NCI-H1930 (cell line): ENCODE measurements at places on chromosomes 2 and 18.

DNA sequence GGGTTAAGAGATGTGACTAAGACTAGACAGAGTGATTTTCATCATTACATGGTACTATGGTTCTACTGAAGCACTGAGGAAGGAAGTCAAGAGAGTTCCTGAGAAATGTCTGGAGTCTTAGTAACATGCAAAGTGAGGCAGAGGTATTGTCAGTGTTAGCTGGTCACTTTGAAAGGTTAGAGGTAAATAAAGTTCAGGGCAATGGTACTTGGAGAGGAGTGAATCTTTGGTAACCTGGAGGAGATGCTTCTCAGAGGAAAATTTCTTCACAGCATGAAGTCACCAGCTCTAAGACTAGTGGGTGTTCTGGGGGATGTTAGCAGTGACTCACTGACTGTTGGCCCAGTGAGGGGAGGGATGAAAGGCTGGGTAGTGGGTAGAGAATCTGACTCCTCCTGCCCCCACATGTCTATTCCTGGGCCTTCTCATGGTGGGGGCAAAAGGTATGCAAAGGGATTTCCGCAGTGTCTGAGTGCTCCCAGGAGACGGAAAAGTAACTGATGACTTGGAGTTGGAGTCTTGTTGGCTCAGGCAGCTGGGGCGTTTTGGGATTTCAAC, 23.3 kb upstream of the IL1RN start:
- DNase-seq = no peak

DNA sequence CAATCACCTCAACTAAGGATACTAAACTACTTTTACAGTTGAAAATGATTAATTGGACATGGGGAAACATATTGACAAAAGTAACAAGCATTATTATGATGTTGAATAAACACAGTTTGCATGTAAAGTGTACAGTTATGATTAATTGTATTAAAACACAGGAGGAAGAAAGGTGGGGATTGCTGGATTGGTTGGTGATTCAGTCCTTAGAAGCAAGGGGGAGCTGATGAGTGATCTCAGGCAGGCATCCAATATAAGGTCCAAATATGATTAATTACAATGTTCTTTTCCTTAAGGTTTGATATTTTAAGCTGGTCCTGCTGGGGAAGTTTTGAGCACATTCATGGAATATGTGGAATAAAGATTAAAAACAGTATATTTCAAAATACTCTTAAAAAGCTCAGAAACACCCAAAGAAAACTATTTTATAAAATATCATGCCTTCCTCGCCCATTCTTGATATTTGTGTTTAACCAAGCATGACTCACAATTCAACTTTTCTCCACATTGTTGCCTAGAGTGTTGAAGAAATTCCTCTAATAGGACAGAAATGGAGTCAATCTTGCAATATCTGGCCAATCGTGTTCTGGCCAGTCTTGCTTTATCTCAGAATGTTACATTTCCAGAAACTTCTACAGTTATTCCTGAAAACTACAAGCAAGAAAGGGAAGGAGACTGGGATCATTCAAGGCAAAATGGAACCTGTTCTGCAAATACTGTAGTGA, 268.2 kb downstream of the RPIA start:
- DNase-seq = no peak

DNA sequence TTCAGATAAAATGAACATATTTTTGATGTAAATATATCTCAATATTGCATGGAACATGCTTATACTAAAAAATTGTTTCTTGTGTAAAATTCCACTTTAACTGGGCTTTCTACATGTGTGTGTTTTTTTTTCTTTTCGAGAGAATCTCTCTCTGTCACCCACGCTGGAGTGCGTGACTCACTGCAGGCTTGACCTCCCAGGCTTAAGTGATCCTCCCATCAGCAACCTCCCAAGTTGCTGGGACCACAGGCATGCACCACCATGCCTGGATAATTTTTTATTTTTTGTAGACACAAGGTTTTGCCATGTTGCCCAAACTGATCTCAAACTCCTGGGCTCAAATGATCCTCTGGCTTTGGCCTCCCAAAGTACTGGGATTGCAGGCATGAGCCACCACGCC, 254.6 kb downstream of the LOXHD1 start:
- no peak for DNase-seq

- no peak for DNase-seq
Observed at GRCh38 chr18:13566941-13567746, 159.2 kb downstream of the FAM210A start.

GRCh38 chr18:32884543-32884942, 111.7 kb upstream of the KLHL14 start:
- no peak for DNase-seq

DNA sequence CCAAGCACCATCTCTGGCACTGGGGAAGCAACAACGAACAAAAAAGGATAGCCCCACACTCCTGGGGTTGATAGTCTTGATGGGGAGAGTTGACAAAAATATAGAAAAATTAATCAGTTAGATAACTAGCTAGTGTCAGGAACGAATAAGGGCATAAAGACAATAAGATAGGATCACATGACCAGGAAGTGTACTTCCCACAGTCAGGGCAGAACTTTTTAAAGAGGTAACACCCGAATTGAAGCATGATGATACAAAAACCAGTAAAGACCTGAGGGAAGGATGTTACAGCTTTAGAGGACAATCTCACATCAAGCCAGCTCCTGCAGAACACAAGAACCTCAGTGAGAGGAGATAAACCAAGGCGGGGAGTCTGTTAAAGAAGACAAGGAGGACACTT, 295.4 kb upstream of the CRIM1 start:
- DNase-seq = no peak

DNA sequence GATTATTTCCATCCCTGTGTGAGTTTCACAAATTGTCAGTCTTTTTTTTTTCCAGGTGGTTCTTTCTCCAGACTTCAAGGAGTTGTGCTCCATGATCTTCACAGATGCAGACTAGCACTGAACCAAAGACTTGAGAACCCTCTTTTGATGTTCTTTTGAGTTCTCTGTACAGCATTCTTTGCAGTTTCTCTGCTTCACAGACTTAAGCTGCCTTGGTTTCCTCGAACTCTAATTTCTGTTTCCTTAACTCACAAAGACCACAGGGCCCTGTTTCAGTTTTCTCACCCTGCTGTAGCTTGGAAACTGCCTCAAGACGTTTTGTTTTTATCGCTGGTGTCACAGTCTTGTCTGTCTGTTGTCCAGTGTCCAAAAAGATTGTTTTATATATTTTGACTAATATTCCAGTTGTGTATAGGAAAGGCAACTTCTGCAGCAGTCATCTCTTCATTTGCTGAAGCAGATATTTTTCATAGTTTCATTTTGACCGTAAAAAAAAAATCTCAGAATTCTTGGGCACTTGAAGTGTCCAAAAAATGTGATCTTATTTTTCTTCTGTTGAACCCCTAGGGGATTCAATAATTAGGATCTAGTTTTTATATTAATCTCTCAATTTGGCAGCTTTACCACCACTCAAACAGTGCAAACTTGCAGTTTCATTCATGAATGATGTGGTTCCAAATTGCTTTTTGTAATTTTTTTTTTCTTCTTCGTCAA, 97.0 kb upstream of the MC4R start:
- DNase-seq = no peak

- no peak for DNase-seq
Observed at GRCh38 chr2:85062565-85062964, 70.6 kb upstream of the TCF7L1 start.

DNA sequence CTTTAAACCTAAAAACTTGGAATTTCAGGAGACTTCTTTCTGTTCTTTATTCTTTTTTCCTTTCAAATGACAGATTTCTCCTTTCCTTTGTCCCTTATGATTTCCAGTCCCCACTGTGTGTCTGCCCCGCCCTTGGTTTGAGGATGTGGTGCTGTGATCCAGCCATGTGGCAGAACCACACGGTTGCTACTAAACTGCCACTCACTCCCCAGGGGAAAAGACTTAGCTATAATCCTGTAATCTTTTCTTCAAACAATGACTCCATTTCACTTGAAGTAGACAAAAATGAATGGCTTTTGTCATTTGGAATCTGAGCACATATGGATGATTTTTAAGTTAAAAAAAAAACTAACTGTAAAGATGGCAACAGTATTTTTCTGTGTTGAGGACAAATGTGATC, 76.2 kb upstream of the STAM2 start:
- no peak for DNase-seq

DNA sequence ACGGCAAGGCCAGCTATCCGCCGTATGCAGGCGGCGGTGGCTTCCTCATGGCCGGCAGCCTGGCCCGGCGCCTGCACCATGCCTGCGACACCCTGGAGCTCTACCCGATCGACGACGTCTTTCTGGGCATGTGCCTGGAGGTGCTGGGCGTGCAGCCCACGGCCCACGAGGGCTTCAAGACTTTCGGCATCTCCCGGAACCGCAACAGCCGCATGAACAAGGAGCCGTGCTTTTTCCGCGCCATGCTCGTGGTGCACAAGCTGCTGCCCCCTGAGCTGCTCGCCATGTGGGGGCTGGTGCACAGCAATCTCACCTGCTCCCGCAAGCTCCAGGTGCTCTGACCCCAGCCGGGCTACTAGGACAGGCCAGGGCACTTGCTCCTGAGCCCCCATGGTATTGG, 3.1 kb downstream of the B3GNT7 start:
- DNase-seq = no peak

- DNase-seq = no peak
Observed at GRCh38 chr2:168145426-168146310, 101.7 kb downstream of the STK39 start.

DNA sequence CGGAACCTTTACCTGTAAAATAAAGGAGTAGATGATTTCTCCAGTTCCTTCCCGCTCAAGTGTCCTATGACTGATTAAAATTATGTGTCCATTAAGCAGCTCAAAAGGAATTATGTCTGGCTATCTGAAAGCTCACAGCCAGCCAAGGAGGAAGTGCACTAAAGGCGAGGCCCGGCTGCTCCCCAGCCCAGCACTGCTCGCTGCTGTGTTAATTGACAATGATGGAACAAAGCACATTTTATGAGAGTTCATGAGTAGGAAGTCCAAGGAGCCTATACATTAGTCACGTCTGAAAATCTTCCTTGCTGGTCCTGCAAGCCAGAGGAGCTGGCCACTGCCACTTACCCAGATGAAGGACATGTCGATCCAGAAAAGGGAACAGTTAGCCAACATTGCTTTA, 14.3 kb downstream of the TTC32 start:
- no peak for DNase-seq

- DNase-seq = no peak
Observed at GRCh38 chr2:42906557-42907411, 114.4 kb upstream of the HAAO start.

GRCh38 chr2:235793163-235793752, 299.4 kb downstream of the AGAP1 start:
- DNase-seq = no peak

GRCh38 chr2:19225931-19226330, 132.5 kb downstream of the OSR1 start:
- no peak for DNase-seq

GRCh38 chr18:11464129-11464528, 145.3 kb upstream of the SLC35G4 start:
- DNase-seq = no peak

DNA sequence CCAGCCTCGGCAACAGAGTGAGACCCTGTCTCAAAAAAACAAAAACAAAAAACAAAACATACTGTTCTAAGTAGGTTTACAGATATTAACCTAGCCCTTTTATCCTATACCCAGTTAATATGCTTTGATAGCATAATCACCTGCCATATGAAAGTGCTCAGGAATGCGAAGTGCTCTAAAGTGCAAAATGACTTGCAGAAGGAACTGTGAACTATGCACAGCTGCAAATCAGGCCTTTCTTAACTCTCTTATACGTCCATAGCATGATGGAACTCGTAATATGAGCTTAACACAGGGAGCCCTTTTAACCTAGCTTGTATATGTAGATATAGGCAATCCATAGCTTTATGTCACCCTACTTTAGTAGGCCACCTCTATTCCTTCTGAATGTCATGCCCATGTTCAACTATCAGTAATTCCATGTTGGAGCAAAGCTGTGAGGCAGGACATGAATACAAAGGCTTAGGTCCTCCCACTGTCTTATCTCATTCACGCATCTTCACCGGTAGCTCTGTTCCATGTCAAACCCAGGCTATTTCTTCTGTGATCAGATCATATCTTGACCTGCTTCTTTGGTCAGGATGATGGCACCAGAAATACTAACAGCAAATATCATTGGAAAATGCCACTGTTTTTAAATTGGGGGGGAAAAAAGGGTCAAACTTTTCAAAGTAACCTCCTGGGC, 72.9 kb downstream of the PRPF40A start:
- DNase-seq = no peak

DNA sequence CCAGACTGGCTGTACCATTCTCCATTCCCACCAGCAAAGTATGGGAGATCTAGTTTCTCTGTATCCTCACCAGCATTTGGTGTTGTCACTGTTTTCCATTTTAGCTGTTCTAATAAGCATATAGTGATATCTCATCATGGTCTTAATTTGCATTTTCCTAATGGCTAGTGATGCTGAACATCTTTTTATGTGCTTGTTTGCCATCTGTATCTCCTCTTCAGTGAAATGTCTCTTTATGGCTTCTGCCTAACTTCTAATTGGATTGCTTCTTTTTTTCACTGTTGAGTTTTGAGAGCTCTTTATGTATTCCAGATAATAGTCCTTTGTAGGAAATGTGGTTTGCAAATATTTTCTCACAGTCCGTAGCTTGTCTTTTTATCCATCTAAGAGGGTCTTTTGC, 18.9 kb upstream of the BIN1 start:
- no peak for DNase-seq

DNA sequence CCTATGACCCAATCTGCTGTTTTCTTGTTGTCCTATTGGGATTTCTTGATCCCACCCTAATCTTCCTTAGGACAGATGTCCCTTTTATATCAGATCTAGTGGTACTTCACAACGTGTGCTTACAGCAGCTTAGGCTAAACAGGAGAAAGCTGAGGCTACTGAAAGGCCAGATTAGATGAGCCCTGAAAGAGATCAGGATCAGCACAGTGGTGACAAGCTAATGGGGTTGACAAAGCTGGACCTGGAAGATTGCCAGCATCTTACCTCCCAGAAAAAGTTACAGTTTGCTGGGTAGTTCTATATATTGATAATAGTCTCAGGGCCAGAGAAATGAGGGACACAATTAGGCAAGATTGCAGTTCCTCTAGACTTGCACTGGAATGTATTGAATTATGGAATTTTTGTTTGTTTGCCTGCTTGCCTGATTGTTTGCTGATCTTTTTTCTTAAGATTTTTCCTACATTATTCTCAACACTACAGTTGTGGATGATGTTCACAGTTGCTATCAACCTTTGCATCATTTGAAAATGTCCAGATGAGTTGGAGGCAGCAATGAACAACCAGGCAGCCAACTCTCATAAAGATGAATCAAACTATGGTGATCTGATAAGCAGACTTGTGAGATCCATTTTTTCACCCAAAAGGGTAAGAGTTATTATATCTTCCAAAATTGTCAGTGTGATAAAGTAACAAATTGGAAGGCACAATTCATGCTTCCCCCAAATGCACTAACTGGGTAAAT, 49.1 kb upstream of the PIK3C3 start:
- DNase-seq = no peak

- DNase-seq = no peak
Observed at GRCh38 chr18:45580127-45580526, 35.1 kb upstream of the SLC14A2 start.

DNA sequence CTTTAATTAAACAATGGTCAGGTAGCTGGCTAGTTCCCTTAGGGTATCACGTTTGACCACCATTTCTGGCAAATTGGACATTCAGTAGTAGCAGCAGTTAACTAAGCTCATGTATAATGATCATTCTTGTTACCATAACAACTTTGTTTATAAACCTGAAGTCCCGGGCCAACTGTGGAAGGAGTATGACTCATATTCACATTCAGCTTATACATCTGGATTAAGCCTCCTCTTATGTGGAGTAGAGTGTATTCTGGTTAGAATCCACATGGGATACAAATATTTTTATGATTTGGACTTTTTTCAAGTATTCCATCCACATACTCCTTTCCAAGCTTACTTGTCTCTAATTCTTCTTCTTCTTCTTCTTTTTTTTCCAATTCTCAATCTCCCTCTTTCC, 70.3 kb upstream of the ZSWIM2 start:
- DNase-seq = no peak
